ENCODE measurements at places on chromosomes 7 and 10.

GRCh38 chr7:33299425-33299824 lies 170.1 kb downstream of the BBS9 start:
- no peak for DNase-seq

DNA sequence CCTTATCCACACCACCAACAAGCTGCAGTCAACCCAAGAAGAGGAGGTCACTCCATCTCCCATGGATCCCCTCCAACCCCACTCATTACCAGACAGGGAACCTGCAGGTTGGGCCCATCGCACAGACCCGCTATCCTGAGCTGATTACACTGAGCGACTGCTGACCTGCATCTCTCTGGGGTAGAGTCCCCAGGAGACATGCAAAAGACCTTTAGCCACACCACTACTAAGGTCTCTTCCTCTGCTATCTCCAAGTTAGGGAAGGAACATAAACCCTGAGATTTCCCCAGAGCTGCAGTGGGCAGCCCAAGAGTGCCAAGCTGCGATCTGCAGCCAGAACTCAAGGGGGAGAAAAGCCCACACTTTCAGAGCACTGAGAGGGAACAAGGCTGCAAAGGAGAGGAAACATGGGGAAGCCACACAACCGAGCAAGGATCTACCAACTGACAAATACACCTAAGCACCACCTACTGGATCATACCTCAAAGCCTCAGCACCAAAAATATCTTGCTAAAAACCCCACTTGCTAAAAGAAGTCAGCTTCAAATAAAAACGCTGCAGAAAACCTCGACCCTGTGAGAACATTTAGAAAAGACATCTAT lies 298.2 kb downstream of the SORCS1 start:
- no peak for DNase-seq

GRCh38 chr7:43653891-43654504 lies 71.1 kb downstream of the STK17A start:
- DNase-seq = no peak

- no peak for DNase-seq
Observed at GRCh38 chr10:123912871-123913270, 21.3 kb upstream of the CPXM2 start.

DNA sequence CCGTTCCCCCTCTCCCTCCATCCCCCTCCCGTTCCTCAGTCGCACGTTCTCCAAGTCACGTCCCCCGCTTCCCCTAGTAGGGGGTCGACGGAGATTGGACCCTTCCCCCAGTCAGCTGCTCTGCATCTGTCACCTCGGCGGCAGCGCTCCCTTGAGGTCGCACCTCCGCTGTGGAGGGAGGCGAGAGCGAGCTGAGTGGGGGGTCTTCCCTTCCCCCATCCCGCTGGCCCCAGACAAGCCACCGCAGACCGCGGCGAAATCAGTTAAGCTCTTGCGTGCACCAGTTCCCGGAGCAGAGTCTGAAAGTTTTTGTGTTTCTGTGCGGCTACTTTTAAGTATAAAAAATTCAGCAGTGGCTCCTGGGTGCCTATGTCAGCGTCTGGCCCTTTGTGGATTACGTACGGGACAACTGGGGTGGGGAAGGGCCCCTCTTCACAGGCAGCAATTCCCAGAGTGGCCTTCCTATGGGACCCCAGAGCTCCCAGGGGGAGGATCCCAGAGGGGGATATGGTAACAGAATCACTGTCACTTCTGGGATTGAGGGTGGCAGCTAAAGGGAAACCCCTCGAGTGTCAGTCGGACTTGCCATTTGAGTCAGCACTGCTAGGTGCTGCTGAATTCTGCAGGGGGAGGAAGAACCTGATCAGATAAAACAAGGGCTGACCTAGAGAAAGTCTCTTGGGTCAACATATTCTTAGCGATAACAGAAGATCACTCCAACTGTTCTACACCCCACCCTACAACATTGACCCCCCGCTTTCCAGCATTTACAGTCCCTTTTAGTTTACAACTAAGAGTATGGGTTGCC lies 12.5 kb upstream of the DDIT4 start:
- DNase-seq = no peak

DNA sequence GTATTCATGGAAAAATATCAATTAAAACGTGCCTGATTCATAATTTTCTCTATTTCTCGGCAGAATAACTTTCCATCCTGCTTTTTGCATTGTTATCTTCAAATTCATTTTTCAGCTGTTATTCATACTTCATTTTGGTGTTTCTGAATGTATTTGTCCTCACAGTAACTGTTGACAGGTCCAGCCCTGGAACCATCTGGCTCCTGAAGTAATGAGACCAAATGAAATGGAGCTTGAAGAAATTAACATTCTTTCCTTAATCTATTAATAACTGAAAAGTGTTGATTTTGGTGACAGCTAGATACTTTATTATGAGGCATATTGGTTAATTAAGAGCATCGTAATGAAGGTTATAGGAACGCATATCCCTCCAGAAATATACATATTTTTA lies 257.0 kb upstream of the MINDY3 start:
- DNase-seq = no peak

- DNase-seq = no peak
Observed at GRCh38 chr7:108002726-108003598, at the start of gene LAMB1. TSS of gene LAMB1 (minus strand) at chr7:108003161. CDS start at chr7:108002885, 276 bp downstream.

GRCh38 chr7:133124974-133125373 lies 43.1 kb upstream of the CHCHD3 start:
- no peak for DNase-seq

DNA sequence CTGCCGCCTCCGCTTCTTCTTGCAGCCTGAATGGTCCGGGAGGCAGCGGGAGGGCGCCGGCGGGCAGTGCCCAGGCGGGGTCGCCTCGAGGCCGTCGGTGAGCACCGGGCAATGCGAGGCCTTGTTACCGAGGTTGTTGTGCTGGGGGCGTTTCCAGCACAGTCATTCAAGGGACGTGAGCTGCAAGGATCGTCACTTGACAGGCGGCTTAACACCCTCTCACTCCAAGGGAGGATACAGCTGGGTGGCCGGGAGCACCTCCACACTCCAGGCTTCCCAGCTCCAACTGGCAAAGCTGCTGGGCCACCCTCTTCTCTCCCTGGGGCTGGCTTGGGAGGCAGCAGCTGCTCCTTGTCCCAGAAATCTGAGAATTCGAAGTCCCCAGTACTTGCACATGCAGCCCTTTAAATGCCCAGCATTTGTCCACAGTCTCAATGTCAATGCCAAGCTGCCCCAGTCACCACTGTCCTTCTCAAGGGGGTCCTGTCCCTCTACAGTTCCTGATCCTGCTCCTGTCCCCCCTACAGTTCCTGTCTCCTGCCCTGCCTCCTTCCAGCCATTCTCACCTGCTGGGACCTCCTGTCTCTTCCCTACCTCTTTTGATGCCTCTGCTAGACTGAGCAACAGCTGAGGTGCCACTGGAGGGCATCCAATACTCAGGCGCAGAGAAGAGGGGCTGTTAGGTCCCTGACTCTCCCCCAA lies 4.4 kb upstream of the HOXA11 start:
- no peak for DNase-seq

GRCh38 chr7:141708351-141708750 lies at the start of gene WEE2:
TSS of gene WEE2 (plus strand) at chr7:141708353. CDS start at chr7:141708759, 406 bp downstream.
- DNase-seq = no peak

- no peak for DNase-seq
Observed at GRCh38 chr10:34544400-34544799, 270.7 kb downstream of the PARD3 start.

GRCh38 chr10:63477927-63478326 lies 12.2 kb upstream of the JMJD1C start:
- no peak for DNase-seq

DNA sequence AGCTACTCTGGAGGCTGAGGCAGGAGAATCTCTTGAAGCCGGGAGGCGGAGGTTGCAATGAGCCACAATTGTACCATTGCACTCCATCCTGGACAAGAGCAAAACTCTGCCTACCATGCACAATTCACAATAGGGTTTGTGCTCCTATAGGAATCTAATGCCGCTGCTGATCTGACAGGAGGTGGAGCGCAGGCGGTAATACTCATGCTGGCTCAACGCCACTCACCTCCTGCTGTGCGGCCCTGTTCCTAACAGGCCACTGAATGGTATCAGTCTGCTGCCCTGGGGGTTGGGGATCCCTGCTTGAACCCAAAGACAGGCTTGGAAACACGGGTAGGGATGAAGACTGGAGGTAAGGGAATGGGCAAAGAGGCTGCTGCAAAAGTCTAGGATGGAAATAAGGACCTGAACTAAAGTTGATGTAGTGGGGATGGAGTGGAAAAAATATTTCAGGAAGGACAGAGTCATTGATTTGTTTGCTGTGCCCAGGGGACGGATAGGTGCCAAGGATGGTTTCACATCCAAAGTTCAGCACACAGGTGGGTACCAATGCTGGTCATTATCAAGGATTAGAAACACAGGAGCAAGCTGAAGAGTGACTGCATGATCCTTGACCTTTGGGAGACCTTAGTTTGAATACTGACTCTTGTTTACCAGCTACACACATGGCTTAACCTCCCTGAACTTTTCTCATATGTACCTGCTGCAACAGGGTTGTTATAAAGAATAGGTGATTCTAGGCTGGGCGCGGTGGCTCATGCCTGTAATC lies 2.2 kb downstream of the MRPS17 start:
- no peak for DNase-seq

DNA sequence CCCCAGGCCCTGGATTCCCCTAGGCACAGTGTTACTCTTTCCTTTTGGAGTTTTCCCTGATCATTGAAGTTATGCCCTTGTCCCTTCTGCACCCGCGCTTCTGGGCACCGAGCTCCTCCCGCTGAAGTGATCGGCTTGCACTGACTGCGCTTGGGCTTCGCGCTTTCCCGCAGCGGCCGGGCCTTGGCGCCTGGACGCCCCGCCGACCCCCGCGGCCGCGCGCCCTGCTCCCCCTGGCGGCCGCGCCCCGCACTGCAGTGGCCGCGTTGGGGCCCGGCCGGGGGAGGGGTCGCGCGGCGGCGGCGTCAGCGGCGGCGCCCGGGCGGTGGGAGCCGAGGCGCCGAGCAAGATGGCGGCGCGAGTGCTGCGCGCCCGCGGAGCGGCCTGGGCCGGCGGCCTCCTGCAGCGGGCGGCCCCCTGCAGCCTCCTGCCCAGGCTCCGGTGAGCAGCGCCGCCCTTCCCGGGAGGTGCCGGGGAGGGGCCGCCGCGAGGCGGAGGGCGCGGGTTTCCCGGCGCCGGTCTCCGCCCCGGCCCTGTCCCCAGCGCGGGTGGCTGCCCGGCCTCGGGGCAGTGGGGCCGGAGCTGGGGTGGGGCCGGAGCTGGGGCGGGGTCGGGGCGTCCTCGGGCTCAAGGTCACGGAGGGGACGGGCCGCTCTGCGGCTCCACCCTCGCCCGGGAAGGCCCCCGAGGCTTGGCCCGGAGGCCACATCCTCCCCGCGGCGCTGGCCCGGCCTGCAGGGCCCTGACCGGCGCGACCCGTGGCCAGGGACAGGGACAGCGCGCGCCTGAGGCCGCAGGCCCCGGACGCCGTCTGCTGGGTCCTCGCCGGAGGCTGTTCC lies at the start of gene NIPSNAP2:
Gene NIPSNAP2 (plus strand): TSS at position 325 of the 839 bp plus-strand sequence. CDS start 25 bp downstream, at position 350.
- DNase-seq = no peak

- DNase-seq = no peak
Observed at GRCh38 chr7:30447466-30447865, 31.1 kb downstream of the NOD1 start.

GRCh38 chr10:100209303-100209702 lies 20.1 kb downstream of the CHUK start:
- no peak for DNase-seq

DNA sequence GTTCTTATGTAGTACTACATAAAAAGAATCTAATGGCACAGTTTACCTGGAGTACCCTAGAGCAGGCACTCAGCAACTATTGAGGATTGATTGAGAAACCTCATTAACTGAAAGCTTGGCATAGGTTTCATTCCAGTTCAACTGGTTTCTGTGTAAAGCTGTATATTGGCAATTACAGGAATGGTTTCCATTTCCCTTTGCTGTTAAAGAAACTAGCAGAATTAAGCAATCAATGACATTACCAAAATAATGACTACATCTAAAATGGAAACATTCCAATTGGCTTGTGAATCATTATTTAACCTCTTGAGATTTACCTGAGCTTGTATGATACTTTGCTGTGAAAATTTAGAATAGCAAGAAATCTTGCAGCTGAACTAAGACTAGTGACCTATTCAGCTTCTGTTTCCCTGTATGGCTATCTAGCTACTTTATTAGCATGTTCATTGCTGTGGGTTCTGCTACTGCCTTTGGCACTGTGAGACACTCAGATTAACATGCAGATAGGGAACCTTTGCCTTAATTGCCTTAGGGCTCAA lies 33.5 kb upstream of the CADPS2 start:
- no peak for DNase-seq

All from activated CD8-positive, alpha-beta memory T cell treated with anti-CD3 and anti-CD28 coated beads for 4 hours (primary cell).